NCI-H1417 treated with DMSO at 0.1 percent for 48 hours (cell line): ENCODE measurements at places on chromosomes 6 and 20.

- DNase-seq = no peak
Measured at GRCh38 chr20:52179331-52180179, 12.0 kb downstream of the ZFP64 start.

DNA sequence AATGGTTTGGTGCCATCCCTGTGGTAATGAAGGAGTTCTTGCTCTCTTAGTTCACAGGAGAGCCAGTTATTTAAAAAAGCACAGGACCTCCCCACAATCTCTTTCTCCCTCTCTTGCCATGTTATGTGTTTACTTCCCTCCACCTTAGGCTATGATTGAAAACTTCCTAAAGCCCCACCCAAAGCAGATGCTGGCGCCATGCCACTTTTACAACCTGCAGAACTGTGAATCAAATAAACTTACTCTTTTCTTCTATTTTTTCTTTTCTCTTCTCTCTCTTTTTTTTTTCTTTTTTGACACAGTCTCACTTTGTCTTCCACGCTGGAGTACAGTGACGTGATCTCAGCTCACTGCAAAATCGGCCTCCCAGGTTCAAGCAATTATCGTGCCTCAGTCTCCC is 508.4 kb upstream of the EPHA7 start:
- no peak for DNase-seq

- no peak for DNase-seq
Measured at GRCh38 chr6:134324766-134325165, 6.9 kb upstream of the SGK1 start.

- no peak for DNase-seq
Measured at GRCh38 chr6:35178012-35178411, 35.7 kb upstream of the SCUBE3 start.

- DNase-seq = no peak
Measured at GRCh38 chr20:19045371-19045770, 167.1 kb upstream of the SLC24A3 start.

DNA sequence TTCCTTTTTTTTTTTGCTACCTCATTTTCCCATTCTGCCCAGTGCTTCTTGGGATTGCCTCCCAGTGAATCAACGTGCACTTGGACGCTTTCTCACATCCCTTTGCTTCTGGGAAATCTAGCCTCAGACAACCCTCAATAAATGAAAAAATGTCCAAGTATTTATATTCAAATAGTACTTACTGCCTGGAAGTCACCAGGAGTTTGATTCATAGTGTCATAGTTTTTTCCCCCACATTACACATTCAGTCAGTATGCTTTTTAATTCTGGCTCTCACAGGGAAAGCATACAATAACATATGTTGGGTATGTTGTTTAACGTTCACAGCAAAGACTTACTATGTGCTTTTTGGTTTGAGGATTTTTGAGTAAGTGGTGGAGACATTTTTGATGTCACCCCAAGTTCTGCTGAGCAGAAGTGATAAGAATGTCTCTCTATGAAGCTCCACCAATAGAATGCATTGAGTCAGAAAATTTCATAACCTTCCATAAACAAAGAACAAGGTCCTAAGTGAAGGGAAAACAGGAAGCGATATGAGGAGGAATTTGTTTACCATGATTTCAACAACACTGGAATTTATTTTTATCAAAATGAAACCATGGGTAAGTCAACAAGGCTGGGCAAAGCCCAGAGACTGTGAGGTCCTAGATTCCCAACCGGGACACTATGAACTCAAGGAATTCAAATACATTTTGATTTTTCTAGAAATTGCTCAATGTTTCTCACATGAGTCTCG is 301.2 kb upstream of the BMP2 start:
- no peak for DNase-seq

GRCh38 chr6:71330501-71330900 is 41.9 kb downstream of the OGFRL1 start:
- no peak for DNase-seq

DNA sequence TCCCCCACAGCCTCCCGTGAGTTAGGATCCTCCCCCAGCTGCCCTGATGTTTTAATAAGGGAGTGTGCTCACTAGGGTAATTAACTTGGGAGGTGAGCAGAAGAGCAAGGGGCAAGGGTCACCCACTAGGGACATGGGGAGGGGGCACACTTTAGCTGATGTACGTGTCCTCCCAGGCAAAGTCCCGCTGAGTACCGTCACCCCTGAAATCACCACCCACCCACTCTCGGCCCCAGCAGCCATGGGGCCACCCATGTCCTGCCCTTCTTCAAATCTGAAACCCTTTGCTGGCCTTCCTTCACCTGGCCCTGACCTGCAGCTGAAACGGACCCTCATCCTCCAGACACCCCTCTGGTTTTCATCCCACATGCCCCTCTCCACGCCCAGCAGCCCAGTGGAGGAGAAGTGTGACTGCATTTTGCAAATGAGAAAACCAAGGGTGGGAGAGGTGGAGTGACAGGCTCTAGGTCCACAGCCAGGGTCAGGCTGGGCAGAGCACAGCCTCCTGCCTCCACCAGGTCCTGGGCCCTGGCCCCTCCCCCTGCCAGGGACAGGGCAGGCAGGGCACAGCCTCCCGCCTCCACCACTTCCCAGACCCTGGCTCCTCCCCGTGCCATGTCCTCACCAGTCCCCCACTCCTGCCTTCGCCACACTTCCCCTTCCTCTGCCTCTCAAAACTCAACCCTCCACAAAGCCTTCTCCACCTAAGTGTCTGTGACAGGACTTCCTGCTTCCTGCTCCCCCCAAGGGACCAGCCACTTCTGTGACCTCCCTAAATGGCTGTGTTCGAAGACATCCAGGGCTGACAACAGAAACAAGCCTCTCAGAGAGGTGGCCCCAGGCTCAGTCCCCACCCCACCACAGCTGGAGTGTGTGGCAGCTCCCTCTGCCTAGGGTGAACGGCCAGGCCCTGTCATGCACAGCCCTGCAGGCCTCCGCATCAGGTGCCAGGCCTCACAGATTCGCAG is 15.1 kb downstream of the ACSS1 start:
- DNase-seq = no peak

DNA sequence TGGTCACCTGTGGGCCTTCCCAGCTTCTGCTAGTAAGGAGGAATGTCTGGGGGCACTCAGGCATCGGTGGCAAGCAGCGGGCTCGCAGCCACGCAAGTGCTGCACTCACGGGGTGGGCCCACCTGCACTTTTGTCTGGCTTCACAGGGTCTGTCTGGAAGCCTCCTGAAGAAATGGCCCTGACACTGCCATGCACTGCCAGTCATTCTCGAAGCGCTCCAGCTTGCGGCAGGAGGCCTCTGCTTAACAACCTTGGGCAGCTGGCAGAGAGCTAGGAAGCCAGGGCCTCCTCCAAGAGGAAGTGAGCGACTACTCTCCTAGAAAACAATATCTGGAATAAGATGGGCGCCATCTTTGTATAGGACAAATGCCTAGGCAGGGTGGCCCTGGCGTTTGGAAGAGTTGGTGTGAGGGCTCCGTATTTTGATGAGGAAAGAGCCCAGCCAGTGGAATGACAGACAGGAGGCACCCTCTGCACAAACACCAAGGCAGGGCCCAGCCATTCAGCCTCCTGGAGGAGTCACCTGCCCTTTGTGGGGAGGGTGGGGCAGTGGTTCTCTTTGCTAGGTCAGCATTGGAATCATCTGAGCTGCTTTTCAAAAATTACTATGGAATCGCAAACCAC is 113.9 kb downstream of the SYNDIG1 start:
- DNase-seq = no peak

DNA sequence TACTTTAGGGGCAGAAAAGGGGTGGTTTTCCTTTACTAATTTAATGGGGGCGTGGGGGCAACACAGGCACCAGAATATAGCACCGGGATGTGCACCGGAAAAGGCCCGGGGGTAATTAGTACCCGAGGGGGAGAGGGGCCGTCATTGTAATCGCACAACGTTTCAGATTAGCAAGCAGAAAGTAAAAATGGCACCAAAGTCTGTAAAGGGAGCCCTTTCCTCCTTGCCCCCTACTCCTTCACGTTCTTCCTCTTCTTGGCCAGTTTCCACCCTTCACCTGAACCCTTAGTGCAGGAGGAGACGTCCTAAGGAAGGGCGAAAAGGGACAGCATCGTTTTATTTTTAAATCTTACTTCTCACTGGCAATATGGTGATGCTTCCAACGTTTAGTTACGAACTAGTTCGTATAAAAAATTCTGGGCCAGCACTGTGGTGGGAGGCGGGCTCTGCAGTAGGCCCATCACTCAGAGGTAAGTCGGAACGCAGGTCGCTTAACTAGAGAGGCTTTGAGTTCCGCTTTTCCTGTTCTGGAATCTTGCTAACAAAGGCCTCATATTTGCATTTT is 742 bp upstream of the CEP85L start:
- no peak for DNase-seq

- no peak for DNase-seq
Measured at GRCh38 chr6:141925001-141925400, 207.7 kb upstream of the GJE1 start.

DNA sequence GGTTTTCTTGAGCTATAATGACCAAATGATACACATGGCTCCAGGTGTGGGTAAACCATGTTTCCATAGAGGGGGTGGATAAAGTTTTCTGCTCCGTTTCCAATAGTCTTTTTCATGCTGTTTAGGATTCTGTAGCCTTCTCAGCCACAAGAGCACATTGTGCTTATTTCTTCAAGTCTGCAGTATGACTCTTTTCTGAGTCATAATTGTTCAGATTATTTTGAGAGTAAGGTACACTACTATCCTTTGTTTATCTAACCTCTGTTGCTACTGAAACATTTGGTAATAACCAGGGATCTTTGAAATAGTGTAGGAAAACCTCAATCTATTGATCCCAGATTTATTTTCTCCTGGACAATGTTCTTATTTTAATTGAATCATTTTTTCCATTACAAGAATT is 247.9 kb upstream of the BMP2 start:
- no peak for DNase-seq

DNA sequence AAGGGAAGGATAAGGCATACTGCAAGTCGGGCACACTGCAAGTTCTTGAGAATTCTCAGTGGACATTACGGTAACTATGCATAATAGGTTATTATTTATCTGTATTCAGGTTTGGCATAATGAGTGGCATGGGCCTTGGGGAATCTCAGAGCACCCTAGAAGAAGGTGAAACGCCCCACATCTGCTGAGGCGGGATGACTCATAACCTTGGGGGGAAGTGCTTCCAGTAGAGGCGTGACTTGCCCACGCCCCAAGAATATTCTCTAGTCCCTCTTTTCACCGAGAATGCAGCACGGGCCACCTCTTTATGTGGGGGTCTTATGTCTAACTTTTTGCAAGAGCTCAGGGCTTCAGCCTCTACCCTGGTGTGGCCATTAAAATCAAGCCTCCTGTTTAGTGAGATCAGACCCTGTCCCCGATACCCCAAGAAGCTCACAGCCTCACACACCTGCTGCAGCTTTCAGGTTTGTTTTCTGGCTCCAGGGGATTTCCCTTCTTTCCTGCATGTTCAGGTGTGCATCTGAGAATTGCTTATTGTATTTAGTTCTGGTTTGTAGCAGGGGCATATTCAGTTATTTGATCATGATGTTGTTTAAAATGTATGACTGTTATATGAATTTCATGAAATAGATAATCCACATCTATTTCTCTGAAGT is 19.1 kb downstream of the ZFP64 start:
- DNase-seq = no peak

DNA sequence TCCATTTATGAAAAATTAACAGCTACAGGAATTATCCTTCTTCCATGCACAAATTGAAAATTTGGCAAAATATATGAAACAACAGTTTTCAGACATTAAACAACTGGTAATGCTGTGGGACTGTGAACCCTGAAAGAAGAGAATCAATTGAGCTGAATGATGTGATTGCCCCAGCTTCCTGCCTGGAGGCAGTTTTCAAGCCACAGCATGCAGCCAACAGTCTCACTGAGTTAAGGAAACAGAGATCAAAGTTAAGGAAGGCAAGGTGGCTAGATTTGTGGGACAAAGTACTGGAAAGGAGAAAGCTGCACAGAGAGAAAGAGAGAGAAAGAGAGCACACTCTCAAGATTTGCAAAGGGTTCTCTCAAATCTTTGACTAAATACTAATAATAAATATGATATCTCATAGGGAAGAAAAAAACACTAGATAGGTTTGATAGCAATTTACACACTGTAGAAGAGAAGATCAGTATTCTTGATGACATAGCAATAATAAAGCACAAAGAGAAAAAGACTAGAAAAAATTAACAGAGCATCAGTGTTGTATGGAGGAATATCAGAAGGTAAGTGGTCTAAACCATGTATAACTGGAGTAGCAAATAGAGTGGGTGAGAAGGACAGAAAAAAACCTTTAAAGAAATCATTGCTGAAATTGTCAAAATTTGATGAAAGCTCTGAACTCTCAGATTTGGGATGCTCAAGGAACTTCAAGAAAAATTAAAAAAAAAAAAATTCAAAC is 70.1 kb upstream of the CNKSR3 start:
- DNase-seq = no peak

- no peak for DNase-seq
Measured at GRCh38 chr6:122426597-122426996, 27.1 kb downstream of the HSF2 start.

DNA sequence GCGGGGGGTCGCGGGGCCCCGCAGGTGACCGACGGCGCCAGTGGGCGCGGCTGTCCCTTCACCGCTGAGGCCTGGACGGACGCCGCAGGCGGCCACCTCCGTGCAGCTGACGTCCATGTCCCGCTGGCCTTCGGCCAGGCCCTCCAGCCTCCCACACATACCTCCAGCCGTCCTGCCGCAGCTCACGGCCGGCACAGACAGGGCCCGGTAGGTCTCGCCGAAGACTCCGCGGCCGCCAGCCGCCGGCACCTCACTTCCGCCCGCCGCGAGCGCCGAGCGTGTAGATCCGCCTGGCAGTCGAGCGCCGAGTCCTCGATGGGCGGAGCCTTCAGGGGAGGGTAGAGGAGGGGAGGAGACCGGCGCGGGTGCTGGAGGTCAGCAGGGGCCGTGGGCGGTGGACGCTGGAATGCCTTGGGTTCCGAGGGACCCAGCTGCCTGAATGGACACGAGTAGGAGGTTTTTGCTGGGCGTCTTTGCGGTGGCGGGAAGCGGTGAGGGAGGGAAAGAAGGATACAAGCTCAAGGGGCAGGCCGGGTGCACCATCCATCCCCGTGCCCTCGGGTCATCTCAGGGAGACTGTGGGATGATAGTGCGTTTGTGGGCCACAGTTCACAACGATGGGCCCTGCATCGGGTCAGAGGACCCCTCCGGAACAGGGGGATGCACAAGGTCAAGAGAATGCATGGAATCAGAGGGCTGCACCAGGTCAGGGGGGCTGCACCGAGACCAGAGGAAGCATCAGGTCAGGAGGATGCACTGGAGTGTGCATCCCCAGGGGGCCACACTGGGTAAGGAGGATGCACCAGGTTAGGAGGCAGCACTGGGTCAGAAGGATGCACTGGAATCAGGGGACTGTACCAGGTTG is at the start of gene EXOC2:
Gene EXOC2 (minus strand): TSS at position 282 of the 865 bp plus-strand sequence. CDS start 55,321 bp downstream, outside the sequence.
- no peak for DNase-seq

DNA sequence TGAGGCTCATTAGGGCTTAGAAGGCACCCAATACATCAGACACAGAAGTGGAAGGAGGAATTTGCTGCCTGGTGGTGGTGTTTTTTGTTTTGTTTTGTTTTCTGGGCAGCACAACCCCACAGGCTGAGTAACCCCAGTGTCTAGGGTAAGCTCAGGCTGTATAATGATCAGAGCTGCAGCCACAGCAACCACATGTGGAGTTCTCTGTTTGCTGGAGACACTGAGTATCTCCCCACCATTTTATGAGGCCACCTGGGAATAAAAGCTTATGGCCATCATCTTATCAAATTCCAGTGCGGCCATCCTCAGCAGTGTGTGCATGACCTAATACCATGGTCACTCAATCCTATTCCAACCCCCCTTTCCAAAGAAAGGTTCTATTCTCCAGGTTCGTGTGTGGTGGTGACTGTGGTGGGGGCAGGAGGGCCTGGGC is 3.4 kb upstream of the DLL1 start:
- no peak for DNase-seq

- no peak for DNase-seq
Measured at GRCh38 chr20:6017467-6017866, 36.4 kb downstream of the LRRN4 start.

GRCh38 chr6:56764081-56764566 is 121.4 kb upstream of the DST start:
- DNase-seq = no peak
